Frontal cortex (tissue), 4 donors: ENCODE measurements at places on chromosomes 3 and 15. TPM values are rescaled to one million over a fixed set of nuclear protein-coding genes. Genes with fewer than 3 reads are reported as not detected.

DNA sequence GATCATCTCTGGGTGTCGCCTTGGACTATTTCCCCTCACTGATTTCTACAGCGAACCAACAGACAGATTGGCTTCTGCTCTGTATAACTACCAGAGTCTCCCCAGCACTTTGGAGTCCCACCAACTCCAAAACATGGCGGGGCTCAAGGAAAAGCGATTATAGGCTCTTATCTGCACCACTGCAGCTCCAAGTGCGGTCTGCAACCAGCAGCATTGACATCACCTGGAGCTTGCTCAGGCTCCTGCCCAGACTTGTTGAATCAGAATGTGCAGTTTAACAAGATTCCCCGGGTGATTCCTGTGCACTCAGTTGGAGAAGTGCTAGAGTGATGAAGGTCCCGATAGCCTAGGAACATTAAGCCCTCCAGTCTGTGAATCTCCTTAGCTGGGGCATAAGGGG is 9.0 kb downstream of the CCK start:
- no peak for DNase-seq

GRCh38 chr15:89772932-89773583 is 3.1 kb upstream of the MESP2 start:
- no peak for DNase-seq

GRCh38 chr3:12766541-12766940 is 7.5 kb upstream of the TMEM40 start:
- no peak for DNase-seq

KLHDC8B gene
- total RNA-seq = 16.3 TPM
